ENCODE measurements at places on chromosomes 4 and X.
A peak's percentile ranks its signal among the peaks of the same experiment; 100 is the strongest.

- DNase-seq = no peak
Observed at GRCh38 chrX:155880586-155881157, 473 bp upstream of the VAMP7 start.

DNA sequence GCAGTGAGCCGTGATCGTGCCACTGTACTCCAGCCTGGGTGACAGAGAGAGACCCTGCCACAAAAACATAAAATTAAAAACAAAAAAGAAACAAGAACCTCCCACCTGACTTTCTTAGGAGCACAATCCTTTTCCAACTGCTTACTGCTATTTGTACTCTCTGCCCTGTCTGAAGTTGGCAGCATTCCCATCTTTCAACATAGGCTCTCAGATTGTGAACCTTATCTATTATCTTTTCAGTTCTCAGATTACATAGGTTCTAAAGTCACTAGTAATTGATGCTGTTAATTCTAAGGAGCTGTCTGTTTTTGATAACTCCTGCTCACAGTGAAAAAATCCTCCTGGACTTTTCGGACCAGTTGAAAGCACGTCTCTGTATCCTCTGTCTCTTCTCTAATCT is 812.2 kb upstream of the CT83 start:
- DNase-seq = no peak

GRCh38 chr4:91935217-91935616 is 368.5 kb upstream of the GRID2 start:
- no peak for DNase-seq

DNA sequence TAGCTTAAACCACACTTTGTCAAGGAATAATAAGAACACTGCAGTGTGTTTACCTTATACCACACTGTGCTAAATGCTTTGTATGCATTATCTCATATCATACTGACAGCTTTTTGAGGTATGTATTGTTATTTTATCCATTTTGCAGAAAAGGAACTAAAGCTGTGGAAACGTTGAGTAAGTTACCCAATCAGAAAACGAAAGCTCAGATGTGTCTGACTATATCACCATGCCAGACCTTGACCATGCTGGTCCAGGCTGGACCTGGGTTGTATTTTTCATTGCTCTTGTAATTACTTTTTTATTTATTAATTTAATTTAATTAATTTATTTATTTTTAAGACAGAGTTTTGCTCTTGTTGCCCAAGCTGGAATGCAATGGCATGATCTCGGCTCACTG is 2.1 kb downstream of the HSD17B11 start:
- DNase-seq = no peak

DNA sequence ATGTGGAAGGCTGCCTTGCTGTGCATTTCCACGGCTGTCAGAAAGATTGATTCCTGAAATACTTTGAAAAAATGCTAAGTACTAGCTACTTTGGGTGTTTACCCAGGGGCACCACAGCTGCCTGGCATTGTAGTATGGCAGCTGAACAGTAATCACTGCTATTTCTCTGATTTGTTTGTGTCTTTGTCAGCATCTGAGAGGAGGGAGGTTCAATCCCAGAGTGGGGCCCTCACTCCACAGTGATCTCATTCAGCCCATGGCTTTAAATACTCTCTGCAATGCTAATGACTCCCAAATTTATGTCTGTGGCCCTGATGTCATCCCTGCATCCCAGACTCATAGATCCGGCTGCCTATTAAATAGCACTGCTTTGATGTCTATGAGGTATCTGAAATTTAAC is 575.3 kb upstream of the MAGEB2 start:
- no peak for DNase-seq

GRCh38 chrX:135985973-135986310 is 707 bp downstream of the SLC9A6 start:
- DNase-seq = peak; percentile 45

GRCh38 chrX:2561456-2561855 is 60.7 kb upstream of the DHRSX start:
- no peak for DNase-seq

GRCh38 chr4:90128961-90129495 is 1.8 kb downstream of the CCSER1 start:
- DNase-seq = no peak

GRCh38 chrX:118025226-118025625 is 91.4 kb downstream of the KLHL13 start:
- DNase-seq = no peak
